Activated CD4-positive, alpha-beta T cell treated with anti-CD3 and anti-CD28 coated beads, Interleukin-2, amount 50 U/mL, for 4 hours (primary cell): ENCODE measurements at places on chromosomes 4 and X.

GRCh38 chr4:108731006-108731405 is 31.8 kb downstream of the ETNPPL start:
- DNase-seq = no peak

DNA sequence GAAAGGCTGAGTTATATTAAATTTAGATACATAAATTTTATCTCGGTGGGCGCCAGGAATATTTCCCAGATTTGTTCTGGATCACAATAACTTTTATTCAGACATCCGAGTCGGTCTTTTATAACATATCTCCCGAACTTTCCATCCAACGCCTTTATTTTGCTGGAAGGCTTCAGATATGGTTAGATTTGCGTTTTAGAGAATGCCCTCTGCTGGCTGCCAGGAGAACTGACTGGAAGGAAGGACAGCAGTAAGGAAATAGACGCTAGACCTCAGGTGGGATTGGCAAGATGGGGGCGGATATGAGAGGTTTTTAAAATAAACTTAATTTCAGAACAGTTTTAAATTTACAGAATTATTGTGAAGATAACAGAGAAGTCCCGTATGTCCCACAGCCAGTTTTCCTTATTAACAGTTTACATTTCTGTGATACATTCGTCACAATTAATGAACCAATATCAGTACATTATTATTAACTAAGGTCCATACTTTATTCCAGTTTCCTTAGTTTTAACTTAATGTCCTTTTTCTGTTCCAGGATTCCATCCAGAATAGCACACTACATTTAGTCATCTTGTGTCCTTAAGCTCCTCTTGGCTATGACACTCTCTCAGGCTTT is 4.6 kb upstream of the KANTR start:
- DNase-seq = no peak

DNA sequence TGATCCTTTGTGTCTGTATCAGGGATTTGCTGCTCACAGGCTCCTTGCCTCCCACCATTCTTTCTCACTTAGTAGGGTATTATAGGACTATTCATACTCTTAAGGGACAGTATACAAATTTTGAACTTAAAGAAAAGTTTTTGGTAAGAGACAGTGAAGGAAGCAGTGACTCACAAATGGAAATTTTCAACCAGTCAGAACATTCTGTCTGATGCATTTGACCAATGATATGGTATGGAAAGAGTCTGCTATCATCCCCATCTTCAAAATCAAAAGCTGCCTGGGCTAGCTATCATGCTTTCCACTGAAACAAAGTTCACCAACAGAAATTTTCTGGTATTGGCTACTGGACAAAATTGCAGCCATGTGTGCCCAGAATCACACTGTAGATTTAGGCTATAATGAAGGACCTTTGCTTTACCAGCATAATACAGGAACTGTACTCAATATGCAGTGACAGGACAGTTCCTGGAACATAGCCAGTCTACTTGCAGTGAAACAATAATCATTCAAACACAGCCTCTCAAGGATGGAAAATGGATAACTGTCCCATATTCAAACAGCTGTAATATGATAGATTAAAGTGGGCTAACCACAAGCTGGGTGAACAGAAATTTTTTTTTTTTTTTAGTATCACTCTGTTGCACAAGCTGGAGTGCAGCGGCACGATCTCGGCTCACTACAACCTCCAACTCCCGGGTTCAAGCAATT is 109.0 kb upstream of the ACSL4 start:
- DNase-seq = no peak

- DNase-seq = no peak
Observed at GRCh38 chr4:37946503-37947179, 13.6 kb upstream of the PTTG2 start.

GRCh38 chr4:129364747-129365452 is 268.9 kb downstream of the C4orf33 start:
- no peak for DNase-seq

DNA sequence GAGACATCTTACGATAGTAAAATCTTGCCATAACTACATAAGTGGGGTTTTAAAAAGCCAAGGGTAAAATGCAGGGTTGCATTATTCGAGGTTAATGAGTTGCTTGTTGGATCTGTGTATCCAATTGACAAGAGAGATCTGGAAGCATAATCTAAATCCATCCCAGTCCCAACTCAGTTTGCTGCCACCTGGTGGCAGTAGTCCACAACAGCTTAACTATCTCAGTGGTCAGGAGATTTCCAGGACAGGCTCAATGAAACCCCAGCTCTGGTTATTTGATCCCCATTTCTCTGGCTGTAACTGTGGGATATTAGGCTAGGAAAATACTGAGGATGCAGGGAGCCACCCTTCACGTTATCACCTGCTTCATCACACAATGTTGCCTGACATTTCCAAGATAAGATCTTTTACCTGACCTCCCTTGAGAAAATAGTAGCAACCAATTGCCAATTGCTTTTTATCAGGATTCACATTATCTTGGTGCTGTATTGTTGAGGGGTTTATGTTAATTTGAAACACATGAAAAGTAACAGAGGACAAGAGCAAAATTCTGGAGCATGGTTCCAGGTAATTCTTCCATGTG is 88.2 kb upstream of the TNIP3 start:
- peak; percentile 49 for DNase-seq

- no peak for DNase-seq
Observed at GRCh38 chrX:72297953-72298730, 7.6 kb downstream of the CITED1 start.

DNA sequence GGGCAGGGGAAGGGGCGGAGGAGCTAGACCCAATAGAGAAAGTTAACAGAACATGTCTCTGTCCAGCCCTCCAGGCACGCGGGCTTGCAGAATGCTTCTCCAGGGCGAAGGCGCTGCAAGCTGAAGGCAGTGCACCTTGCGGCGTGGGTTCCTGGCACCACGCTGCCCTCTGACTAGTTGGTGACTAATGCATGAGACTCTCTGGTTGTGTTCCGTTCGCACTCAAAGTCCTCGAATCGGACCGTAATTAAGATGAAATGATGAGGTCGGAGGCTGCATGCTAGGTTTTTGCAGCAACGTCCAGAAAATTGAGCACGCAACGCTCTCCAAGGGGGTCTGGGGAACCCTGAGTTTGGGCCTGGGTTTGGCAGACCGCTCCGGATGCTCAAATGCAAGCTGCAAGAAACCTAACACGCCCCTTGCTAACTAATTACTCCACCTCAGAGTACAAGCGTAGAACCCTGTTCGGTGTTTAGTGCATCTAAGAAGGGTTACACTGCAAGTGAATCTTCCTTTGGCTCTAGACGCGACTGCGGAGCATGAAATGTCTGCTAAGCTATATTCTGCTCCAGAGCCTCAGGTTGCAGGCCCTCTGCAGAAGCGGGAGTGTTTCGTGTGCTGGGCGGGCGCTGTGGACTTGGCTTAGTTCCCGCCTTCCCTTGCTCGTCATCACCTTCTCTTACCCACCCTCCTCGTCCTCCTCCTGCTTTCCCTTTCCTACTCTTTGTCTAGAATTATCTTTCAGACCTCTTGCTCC is 57.1 kb upstream of the NKAP start:
- DNase-seq = peak; percentile 6

GRCh38 chrX:65516756-65517155 is 17.8 kb downstream of the LAS1L start:
- DNase-seq = no peak

- DNase-seq = no peak
Observed at GRCh38 chr4:128684016-128684415, 125.5 kb upstream of the JADE1 start.

DNA sequence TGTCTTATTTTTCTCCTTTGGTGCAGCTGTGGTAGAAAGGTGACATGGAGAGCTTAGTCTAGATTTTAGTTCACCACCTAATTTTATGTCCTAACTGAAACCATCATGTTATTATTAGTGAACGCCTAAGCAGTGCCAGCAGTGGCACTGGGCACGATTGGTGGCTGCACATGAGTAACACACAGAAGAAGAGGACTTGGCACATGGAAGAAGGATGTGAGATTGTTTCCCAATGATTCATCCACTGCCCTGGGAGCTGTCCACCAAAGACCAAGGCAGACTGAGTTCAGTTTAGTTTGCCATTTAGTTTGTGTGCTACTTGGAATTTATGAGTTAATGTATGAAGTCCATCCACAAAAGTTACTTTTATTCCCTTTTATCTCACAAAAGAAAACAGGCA is 68.1 kb upstream of the NAP1L5 start:
- DNase-seq = no peak

DNA sequence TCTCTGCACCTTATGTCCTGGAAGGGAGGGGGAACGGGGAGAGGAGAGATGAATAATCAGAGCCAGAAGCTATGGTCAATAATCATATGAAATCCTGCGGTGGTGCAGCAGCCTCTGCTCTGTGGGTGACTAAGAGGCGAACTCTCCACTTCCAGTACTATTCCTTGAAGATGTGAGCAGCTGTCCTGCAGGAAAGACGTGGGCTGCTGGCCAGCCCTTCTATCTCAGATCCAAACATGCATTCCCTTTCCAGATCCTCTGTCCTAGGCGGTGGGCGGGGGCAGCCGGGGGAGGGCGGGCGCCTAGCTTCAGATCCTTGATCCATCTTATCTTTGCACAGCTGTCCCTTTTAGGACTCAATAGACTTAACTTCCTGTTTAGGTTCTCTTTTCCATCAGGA is 34.5 kb downstream of the SPINK2 start:
- DNase-seq = no peak

DNA sequence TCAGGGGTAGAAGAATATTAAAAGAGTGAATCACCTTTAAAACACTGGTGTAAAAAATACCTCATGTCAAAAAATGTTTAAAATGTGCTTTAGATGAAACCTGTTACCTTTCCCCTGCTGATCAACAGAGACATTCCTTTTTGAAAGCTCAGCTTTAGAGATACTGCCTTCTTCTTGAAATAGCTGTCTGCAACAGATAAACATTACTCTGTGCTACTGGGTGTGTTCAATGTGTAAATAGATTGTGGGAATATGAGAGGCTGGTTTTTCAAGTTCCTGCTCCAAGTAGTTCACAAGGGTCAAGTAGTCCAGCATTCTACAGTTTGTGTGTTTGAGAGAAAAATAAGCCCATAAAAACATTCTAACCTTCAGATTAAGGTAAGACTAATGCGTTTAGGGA is at the start of gene SYTL5:
Gene SYTL5 (plus strand): TSS at position 263 of the 400 bp plus-strand sequence. CDS start 27,337 bp downstream, outside the sequence.
- no peak for DNase-seq

GRCh38 chr4:38189445-38189844 is 229.2 kb downstream of the PTTG2 start:
- DNase-seq = no peak
